ENCODE measurements at places on chromosomes 6 and 20. TPM values are rescaled to one million over a fixed set of nuclear protein-coding genes. Genes with fewer than 3 reads are reported as not detected.

FRMD1 gene
- total RNA-seq: not detected

IMPG1 gene
- total RNA-seq: not detected

SUPT3H gene
- 10.0 TPM for total RNA-seq

MLIP gene
- not detected for total RNA-seq

HLA-DRA gene
- total RNA-seq: 107 TPM

RGS17 gene
- total RNA-seq: not detected

LY6G6D gene
- total RNA-seq: not detected

SNAP25 gene
- 0.39 TPM for total RNA-seq

STMN3 gene
- 33.2 TPM for total RNA-seq

DNA sequence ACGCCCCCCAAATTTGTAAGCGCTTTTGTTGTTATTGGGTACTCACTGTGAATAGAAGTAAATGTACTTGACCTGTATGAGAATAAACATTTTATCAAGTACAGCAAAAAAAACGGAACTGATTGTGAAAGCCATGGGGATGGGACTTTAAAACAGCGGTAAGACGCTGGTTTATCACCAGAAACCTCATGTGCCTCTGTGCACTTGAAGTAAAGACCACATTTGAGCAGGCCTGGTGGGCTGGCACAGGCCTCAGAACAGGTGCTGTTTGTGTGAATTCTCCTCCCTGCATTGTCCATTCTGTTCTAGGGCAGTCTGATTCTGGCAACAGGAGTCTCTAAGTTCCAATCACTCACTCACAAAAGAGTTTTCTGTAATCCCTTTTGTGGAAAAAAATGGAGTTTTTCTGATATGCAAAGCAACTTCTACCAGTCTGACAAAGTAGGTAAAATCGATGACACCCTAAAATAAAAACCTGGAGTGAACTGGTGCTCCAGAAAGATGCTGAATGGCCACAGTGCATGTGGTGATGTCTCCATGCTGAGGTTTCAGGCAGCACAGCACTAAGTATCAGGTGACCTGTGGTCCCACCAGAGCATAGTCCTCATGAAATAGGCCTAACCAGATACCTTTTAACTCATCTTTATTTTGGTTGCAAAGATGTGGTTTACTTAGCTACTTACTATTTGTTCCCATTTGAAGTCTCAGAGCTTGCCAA is 53.9 kb downstream of the STX7 start:
- no peak for DNase-seq

GRCh38 chr6:150634176-150634963 is 34.7 kb downstream of the PLEKHG1 start:
- no peak for DNase-seq

DNA sequence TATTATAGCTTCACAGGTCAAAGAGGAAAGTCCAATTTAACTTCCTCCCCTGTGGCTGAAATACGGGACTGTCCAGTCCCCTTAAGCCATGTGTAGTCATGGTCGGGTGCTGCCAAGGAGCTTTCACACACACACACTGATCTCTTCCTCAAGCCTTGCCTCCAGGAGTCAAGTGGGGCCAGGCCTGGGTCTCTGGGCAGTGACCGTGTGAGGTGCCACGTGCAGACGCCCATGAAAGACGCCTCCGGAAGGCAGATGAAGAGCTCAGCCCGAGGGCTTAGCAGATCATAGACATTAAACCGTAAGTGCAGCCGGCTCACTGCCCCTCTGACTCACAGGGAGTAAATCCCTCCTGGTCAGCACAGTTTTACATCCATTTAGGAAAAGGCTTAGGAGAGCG is 4.2 kb downstream of the GABRR2 start:
- no peak for DNase-seq

DNA sequence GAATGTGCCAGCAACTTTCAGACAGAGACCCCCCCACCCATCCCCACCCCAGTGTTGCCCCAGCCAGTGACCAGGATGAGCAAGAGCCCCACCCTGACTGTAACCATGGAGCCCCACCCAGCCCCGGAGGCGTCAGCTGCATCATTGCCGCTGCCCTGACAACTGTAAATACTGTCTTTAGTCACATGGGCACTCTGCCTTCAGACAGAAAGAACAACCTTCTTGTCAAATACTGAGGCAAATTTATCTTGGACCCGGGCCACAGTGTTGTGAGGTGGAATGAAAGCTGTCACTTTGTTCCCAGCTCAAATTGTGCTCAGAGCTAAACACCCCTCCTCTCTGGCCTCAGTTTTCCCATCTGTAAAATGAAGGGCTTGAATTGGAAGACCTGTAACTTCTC is 23.7 kb downstream of the MOCS3 start:
- DNase-seq: no peak

DNA sequence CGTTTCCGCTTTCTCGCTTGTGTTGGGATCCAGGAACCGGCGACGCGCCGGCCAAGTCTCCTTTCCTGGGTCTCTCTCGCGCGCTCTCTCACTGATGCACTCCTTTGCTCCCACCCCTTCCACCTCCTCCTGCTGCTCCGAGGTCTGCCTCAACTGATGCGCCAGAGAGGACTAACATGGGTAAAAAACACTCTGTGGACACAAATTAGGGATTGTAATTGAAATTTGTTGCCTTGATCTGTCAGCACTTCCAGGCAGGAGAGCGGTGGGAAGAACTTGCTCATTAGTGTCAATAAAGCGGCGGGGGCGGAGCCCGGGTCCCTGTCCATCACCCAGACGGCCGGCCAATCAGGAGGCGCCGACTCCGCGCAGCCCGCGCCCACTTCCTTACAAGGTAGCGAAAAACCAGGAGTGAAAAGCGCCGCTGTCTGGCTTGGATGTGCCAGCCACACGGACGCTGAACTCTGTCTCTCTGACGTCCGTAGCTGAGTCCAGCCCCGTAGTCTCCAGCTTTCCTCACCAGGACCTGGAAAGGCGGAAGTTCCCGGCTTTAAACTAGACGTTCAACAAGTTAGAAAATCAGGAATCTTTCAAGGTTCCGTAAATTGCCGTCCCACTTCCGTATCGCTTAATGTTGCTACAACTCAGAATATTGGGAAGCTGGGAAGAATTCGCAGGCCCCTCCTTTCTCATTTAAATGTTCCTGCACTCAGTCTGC is at the start of gene TBX18:
Gene TBX18 (minus strand): TSS at position 267 of the 718 bp plus-strand sequence. CDS start 417 bp downstream, outside the sequence.
- DNase-seq: no peak

GRCh38 chr6:79737172-79737571 is 106.0 kb downstream of the SH3BGRL2 start:
- DNase-seq: no peak

GRCh38 chr6:145151624-145152023 is 583.7 kb downstream of the EPM2A start:
- no peak for DNase-seq

- DNase-seq: no peak
Measured at GRCh38 chr6:165183496-165184140, 125.8 kb downstream of the C6orf118 start.

DNA sequence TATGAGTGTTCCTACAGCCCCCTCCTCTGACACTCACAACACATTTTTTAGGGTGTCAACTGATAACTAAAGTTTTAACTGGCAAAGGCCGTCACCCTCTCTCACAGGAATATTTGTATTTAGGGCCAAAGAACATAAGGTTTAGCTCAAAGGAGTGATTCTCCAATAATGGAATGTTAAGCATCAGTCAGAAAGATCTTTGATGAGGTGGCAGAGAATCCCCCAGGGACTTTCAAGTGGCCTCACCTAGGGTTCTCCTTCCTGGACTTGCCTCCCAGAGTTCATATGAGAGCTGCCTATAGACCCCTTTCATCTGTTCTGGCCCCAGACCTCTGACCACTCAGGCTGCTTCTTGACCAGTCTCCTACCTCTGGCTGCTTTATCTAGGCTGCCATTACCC is 7.4 kb upstream of the SCUBE3 start:
- DNase-seq: no peak

DNA sequence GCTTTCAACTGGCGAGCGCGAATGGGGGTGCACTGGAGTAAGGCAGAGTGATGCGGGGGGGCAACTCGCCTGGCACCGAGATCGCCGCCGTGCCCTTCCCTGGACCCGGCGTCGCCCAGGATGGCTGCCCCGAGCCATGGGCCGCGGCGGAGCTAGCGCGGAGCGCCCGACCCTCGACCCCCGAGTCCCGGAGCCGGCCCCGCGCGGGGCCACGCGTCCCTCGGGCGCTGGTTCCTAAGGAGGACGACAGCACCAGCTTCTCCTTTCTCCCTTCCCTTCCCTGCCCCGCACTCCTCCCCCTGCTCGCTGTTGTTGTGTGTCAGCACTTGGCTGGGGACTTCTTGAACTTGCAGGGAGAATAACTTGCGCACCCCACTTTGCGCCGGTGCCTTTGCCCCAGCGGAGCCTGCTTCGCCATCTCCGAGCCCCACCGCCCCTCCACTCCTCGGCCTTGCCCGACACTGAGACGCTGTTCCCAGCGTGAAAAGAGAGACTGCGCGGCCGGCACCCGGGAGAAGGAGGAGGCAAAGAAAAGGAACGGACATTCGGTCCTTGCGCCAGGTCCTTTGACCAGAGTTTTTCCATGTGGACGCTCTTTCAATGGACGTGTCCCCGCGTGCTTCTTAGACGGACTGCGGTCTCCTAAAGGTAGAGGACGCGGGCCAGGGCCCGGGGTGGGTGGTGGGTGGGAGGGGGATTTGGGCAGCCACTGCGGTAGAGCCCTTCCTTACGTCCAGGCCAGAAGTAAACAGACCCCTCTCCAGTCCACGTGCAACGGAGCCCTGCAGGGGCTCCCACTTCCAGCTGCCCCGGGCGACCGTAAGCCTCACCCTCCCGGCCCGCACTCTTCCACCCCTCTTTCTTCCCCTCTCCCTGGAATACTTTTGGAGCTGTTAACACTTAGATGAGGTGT is 998 bp downstream of the BMP2 start:
- no peak for DNase-seq

- DNase-seq: no peak
Measured at GRCh38 chr6:117591405-117591804, 10.9 kb downstream of the GOPC start.

GRCh38 chr20:17816804-17817587 is 117.2 kb downstream of the BANF2 start:
- DNase-seq: no peak

DNA sequence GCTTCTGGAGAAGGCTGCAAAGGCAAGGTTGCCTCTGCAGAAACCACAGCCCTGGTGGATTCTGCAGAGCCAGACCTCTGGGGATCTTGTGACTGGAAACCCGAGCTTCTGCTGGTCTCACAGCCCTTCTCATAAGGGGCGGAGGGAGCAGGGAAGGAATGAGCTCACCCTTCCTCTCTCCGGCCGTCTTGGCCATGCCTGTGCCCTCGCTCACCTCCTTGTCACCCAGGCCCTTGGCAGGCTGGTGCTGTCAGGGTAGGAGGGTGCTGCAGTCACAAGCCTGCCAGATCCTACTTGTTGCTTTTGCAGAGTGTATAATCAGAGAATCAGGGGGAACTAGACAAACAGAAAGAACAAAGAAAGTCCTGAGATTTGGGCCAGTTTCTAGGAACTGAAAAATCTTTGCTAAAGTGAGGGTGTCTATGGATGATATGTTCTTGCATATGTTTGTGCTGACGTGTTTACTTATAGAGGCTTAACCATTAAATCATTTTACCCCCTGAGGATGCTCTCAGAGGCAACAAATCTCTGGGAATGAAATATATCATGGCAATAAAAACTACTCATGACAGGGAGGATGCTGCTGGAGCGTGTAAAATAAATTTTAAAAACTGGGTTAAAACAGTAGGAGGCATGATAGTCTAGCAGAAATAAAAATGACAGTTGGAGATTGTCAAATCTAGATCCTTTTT is 244.9 kb upstream of the SOX4 start:
- DNase-seq: no peak

- DNase-seq: no peak
Measured at GRCh38 chr6:132888701-132889100, 74.3 kb downstream of the RPS12 start.

- DNase-seq: no peak
Measured at GRCh38 chr6:74578339-74578738, 627.5 kb downstream of the COL12A1 start.

DNA sequence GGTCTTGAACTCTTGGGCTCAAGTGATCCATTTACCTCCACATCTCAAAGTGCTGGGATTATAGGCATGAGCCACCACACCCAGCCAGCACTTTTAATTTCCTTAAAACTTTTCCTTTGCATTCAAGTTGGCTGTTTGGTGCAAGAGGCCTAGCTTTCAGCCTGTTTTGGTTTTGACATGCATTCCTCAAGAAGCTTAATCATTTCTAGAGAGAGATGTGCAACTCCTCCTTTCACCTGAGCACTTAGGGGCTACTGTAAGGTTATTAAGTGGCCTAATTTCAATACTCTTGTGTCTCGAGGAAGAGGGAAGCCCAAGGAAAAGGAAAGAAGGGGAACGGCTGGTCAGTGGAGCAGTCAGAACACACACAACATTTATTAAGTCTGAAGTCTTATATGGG is 13.8 kb upstream of the BLOC1S5 start:
- DNase-seq: no peak

DNA sequence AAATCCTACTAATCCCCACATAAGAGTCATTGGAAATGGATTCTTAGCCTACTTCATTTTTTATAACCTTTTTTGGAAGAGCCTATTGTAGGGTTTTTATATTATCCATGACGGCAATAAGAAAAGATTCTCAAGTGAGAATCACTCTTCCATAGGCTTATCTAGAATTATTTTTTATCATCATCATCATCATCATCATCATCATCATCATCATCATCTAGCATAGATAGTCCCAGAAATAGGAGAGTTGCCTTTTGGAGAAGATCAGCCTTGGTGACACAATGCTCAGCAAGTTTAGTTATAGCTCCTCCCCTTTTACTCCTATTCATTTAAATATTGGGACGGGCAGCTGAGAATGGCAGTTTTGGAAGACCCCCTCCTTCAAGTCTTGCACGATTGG is 359.1 kb upstream of the SLC35B3 start:
- no peak for DNase-seq

DNA sequence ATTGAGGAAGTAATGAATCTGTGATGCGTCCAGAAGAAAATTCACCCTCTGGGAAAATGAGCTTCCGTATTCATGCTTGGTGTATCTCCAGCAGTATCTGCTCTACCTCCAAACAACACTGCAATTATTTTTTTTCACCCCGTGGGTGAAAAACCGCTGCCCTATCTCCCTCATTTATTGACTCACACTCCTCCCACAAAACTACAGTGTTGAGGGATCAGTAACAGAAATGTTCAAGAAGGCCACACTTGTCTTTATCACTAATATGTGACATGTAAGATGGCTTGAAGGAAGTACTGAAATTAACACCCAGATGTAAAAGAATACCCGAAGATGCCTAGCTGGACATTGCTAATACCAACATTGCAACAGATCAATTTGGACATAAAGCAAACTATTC is 4.9 kb upstream of the TBX18 start:
- DNase-seq: no peak

- DNase-seq: peak; percentile 60
Measured at GRCh38 chr6:138588805-138589434, 89.6 kb upstream of the NHSL1 start.

GRCh38 chr6:3396503-3397180 is 60.2 kb downstream of the SLC22A23 start:
- no peak for DNase-seq

DNA sequence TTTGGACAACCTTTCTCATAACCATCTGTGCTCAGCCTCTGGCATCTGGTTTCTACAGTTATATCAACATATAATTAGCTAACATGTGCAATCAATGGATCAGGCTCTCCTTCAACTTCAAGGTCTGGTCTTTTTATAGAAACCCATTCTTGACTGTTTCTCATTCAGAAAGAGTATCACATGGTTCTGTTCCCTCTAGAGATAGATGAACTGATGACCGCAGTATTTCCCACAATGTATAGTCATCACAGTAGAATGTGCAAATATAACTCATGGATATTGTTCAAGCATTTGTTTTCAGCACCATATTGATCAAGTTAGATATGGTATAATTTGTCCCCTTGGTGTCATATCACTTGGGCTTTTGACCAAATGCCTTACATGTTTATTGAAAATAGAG is 656.2 kb downstream of the FRK start:
- no peak for DNase-seq

- no peak for DNase-seq
Measured at GRCh38 chr6:14804001-14804784, 441.7 kb upstream of the JARID2 start.
